ENCODE measurements at places on chromosomes 12 and 14. TPM values are rescaled to one million over a fixed set of nuclear protein-coding genes. Genes with fewer than 3 reads are reported as not detected.

TROAP gene
- 38.3 TPM for polyA plus RNA-seq

DYRK2 gene
- 25.0 TPM for polyA plus RNA-seq

COX6A1 gene
- 383 TPM for polyA plus RNA-seq

UNC79 gene
- 0.81 TPM for polyA plus RNA-seq

STRN3 gene
- polyA plus RNA-seq = 43.0 TPM

OLR1 gene
- polyA plus RNA-seq = 1.2 TPM

KRT71 gene
- polyA plus RNA-seq = not detected

DNA sequence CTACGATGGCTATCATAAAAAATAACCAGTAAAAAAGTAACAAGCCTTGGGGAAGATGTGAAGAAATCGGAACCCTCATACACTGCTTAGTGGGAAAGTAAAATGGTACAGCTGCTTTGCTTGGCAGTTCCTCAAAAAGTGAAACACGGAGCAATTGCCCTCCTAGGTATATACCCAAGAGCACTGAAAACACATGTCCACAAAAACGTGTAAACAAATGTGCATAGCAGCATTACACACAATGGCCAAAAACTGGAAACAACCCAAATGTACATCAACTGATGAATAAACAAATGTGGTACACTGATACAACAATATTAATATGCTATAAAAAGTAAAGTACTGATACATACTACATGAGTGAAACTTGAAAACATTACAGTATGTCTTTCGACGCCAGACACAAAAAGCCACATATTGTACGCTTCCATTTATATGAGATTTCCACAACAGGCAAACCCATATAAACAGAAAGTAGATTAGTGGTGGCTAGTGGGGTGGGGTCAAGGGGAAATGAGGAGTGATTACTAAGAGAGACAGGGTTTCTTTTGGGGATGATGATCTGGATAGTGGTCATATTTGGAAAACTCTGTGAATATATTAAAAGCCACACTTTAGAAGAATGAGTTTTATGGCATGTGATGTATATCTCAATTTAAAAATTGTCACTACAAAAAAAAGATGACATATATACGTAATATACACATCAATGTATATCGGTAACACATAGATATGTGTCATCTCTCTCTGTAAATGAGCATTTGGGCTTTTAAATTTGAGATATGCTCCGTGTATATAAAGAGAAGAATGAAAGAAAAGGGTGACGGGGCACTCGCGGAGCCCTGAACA is 996 bp downstream of the SLC41A2 start:
- no peak for DNase-seq

DNA sequence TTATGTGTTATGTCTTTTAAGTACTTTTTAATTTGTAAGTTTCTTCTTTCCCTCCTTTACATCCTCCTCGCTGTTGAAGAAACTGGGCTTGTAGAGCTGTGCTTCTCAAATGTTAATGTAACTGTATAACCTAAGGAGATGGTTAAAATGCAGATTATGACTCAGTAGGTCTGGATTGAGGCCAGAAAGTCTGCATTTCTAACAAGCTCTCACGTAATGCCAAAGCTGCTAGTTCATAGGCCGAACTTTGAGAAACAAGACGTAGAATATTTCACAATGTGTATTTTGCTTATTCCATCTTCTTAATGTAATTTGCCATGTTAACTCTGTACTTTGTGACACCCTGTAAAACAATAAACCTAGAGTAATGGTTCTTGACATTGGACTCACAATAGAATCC is 193.3 kb upstream of the SYT1 start:
- no peak for DNase-seq

DNA sequence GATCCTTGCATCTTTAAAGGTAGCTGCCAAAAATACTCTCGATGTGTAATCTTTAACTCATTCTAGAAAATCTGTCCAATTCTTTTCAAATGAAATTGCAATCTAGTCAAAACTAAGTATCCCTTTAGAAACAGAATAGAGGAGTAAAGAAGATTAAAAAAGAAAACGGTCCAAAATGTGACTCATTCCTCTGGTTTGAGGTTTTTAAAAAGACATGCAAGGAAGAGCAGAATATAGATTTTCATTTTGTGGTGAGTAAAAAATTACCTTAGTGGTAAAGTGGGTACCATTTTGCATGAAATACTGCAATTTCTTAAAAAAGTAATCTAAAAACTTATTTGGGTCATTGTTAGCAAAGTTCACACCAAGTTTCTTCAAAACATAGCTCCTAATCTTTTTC is 108.4 kb downstream of the BRMS1L start:
- DNase-seq = no peak

- no peak for DNase-seq
Observed at GRCh38 chr12:114152890-114153289, 186.8 kb upstream of the RBM19 start.

DNA sequence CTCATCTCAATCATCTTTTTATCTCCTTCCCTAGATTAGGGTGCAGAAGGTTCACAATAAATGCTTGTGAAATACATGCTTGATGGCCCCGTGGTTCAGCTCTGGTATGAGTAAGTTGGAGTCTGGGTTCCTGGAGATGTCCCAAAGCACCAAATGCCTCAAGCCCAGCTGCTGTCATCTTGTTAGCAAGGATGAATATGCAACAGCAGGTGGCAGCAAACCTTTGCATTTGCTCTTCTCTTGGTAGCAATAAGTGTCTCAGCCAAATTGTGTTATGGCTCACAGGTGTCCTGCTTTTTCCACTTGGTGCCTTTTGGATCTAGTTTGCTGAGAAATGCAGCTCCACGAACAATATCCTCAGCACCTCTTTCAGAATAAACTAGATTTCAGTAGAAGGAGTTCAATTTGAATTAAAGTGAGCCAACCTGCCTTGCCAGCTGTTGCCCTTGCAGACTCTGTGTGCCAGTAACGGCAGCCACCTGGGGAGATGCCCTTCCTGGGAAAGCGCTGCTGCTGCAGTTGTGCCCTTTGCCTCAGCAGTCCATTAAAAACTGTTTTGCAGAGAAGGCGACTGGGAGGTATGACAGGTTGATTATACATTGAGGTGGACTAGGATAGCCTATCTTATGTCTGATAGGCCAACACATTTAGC is 417.3 kb downstream of the SNAPC1 start:
- peak; percentile 38 for DNase-seq

- DNase-seq = no peak
Observed at GRCh38 chr12:127170226-127171180, 1096.5 kb upstream of the TMEM132C start.

DNA sequence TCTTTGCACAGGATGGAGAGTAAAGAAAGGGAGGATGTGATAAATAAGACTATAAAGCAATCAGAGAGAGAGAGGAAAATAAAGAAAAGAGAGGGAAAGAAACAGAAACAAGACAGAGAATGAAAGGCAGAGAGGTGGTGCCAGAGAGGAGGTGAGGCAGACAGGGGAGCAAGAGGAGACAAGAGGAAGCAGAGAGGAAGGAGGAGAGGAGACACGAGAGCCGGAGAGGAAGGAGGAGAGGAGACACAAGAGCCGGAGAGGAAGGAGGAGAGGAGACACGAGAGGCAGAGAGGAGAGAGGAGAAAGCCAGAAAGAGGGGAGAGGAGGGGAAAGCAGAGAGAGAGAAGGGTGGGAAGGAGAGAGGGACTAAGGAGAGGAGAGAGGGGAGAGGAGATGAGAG is 125.2 kb downstream of the PAPOLA start:
- DNase-seq = no peak

DNA sequence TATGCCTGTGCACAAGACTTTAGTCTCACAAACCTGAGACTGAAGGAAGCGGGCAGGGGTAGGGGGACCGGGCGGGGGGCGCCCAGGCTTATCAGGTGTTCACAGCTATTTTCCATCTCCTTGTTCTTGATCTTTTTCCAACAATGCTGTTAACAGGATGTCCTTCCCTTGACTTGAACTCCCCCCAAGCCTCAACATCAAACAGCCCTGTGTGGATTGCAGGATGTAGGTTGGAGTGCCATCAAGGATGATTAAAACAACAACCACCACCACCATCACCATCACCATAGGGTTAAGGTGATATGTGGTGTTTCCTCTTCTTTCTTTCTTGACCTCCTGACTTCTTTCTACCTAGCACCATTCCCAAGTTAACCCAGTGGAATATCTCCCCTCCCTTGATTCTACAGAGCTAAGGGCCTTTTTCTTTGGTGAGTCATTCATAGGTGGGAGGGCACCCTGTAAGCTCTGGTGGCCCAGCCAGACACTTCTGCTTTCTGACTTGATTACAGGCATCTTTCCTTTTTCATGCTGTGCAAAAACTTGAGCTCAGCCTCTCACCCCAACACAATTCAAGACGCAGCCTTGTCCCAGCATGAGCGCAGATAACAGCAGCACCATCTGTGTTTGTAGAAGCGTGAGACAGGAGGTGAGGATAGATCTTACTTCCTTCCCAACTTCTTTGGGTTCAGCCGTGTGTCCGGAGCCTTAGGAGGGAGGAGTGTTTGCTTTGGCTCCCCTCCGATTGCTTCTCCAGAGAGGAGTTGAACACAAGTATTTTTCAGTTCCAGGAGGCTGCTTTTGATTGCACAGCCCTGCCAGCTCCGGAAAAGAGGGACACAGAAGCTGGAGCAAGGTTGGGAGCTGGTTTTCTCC is 26.8 kb downstream of the FLVCR2 start:
- DNase-seq = no peak

DNA sequence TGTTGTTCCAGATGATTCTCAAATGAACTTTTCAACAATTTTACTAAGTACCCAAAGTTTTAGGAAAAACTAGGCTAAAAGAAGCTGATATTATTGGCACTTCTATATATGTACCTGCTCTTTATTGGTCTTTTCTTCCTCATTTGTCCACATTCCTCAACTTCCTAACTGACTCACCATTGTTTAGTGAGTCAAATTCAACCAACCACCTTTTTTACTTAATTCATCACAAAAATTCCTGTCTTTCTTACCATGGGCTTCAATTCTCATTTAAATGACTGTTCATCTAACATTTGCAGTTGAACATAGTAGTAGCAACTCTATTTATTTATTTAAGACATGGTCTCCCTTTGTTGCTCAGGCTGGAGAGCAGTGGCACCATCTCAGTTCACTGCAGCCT is 47.6 kb upstream of the SLC2A13 start:
- DNase-seq = no peak

DNA sequence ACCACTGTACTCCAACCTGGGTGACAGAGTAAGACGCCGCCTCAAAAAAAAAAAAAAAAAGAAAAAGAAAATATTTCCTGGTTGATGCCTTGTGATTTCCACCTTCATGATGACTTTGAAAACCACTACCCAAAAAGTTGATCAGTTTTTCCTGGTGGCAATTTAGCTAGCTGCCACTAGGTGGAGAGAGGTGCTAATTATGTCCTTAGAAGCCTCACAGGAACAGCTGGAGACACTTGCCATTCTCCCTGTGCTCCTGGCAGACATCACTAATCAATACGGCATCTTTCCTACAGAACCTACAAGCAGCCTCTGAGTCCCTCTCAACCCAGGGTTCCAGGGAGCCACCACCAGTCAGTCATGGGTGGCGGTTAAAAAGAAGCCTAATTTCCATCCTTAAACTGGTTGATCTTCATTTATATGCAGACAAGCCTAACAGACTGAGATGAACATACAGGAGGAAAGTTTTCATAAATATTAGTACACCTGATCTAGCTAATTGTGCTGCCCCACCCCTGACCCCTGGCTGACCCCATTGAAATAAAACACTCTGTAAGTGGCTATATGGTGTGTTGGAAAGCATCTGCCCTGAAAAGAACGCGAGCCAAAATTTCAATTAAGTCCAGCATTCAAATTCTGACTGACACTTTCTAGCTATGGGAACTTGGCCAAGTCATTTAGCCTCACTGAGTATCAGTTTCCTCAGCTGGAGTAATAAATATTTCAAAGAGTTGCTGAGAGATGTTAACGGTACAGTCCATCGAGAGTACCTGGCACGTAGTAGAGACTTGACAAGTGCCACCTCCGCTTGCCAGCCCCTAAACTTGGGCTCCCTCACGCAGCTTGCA is 6.2 kb upstream of the OAS1 start:
- no peak for DNase-seq

GRCh38 chr12:116661341-116661740 is 76.5 kb downstream of the SPRING1 start:
- DNase-seq = no peak

DNA sequence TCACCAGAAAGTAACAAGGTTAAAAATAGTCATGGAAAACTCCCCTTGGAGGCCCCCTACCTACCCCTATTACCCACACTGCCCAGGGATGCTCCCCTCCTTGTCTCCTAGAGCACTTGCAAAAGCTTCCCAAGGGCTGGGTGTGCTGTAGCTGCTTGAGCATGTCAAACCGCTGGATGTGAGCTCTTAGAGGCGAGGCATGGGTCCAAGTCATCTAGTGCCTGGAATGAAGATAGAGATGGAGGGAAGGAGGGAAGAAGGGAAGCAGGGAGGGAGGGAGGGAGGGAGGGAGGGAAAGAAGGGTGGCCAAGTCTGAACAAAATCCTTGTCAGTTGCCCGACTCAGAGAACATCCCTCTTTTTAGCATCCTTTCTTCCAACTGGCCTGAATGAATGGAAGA is 43.1 kb downstream of the LTBP2 start:
- no peak for DNase-seq

DNA sequence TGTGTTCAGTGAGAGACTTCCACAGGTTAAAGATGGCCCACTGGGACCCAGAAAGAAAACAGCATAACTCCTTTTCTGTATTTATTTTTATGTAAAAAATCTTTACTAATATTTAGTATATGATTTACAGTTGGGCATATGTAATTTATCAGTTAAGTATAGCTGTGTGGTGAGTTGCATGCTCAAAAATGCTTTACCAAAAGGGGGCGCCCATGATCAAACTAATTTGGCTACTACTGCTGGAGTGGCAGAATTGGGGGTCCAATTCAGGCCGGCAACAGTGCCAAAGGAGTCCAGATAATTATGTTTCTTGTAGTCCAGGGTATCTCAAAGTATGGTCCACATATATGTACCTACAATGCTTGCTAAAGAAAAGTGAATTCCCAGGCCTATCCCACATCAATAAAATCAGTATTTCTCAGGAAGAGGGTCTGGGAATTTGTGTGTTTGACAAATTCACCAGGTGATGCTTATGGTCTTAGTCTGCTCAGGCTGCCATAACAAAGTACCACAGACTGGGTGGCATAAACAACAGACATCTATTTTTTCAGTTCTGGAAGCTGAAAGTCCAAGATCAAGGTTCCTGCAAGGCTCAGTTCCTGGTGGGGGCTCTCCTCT is 152.0 kb downstream of the KTN1 start:
- no peak for DNase-seq

DNA sequence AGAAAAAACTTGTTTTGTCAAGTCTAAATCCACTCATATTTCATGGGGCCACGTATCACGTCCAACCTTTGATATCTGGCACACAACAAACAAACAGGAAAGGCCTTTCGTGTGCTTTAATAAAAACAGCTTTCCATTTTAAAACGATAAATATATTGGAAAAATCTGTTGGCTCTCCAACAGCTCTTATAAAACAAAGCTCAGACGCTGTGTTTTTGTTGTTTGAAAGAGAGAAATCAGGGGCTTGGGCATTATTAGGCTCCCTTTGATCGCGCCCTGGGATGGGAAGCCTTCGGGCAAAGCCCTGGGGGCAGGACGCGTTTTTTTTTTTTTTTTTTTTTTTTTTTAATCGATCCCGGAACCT is 429 bp upstream of the PLEKHA5 start:
- DNase-seq = peak; percentile 46

All from left renal cortex interstitium (tissue), 4 donors.